CD4-positive, alpha-beta T cell treated with Interleukin-6 at 100 ng/mL for 8 hours (primary cell): ENCODE measurements at places on chromosomes 5 and 9.

DNA sequence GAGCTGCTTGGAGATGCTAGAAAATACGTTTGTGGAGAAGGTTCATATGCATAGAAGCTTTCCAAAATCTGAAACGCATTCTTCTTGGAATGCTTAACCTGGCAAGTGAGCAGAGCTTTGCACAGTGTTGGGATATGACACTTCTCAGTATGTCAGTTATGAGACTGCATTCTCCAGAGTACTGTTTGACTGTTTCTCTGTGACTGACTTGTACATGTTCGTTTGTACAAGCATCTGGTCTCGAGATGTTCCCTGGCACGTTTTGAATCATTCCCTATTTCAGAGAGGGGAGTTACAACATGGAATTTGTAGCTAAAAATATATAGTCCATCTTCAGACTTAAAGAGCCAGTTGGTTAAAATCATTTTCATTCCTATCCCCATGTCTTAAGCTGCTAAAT is 272.4 kb downstream of the ARRDC3 start:
- no peak for DNase-seq

GRCh38 chr5:83837265-83837907 is 116.7 kb upstream of the HAPLN1 start:
- DNase-seq = no peak

DNA sequence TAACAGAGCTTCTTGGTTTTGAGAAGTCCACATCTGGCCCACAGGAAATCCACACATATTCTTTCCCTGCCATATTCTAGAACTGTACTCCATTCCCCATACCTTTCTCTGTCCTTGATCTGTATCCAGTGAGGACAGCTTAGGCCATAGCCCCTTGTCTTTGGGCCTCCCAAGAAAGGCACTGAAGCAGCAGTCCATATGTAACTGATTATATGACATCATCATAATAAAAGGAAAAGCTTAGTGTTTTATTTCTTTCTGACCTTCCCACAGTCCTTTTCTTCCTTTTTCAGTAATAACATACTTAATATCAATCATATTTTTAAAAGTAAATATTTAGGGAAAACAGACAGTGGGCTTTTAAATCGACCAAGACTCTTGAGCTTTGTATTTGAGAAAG is 222.0 kb downstream of the EDIL3 start:
- DNase-seq = no peak

DNA sequence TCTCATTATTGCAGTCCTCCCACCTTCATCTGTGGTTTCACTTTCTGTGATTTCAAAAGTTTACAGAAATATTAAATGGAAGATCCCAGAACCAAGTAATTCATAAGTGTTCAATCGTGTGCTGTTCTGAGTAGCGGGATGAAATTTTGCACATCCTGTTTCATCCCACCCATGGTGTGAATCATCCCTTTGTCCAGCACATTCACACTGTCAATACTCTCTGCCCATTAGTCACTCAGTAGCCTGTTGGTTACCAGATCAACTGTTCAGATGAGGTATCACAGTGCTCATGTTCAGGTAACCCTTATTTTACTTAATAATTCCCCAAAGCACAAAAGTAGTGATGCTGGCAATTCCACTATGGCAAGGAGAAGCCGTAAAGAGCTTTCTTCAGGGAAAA is 26.8 kb downstream of the FAM81B start:
- no peak for DNase-seq

GRCh38 chr5:149114403-149115312 is 26.6 kb upstream of the ABLIM3 start:
- peak; percentile 42 for DNase-seq

- no peak for DNase-seq
Measured at GRCh38 chr5:100855937-100856430, 47.1 kb downstream of the ST8SIA4 start.

- no peak for DNase-seq
Measured at GRCh38 chr5:179451114-179451827, 99.1 kb upstream of the RUFY1 start.

DNA sequence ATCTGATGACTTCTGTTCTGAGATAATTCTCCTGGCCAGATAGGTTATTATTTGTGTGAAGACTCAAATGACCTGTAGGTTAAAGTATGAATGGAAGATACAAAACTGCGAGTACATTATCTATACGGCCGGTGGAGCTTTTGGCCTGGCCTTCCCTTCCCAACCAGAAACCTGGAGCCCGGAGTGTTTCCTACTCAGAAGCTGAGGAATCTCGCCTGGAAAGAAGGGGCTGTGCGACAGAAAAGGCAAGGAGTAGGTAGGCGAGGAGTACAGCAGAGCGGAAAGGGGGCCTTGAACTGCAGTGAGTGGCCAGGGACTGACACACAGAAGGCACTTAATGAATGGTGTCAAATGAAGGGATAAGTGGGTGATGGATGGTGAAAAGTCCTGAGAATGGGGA is 34.6 kb downstream of the ANGPTL2 start:
- no peak for DNase-seq
